ENCODE measurements at places on chromosomes 3 and 15.

DNA sequence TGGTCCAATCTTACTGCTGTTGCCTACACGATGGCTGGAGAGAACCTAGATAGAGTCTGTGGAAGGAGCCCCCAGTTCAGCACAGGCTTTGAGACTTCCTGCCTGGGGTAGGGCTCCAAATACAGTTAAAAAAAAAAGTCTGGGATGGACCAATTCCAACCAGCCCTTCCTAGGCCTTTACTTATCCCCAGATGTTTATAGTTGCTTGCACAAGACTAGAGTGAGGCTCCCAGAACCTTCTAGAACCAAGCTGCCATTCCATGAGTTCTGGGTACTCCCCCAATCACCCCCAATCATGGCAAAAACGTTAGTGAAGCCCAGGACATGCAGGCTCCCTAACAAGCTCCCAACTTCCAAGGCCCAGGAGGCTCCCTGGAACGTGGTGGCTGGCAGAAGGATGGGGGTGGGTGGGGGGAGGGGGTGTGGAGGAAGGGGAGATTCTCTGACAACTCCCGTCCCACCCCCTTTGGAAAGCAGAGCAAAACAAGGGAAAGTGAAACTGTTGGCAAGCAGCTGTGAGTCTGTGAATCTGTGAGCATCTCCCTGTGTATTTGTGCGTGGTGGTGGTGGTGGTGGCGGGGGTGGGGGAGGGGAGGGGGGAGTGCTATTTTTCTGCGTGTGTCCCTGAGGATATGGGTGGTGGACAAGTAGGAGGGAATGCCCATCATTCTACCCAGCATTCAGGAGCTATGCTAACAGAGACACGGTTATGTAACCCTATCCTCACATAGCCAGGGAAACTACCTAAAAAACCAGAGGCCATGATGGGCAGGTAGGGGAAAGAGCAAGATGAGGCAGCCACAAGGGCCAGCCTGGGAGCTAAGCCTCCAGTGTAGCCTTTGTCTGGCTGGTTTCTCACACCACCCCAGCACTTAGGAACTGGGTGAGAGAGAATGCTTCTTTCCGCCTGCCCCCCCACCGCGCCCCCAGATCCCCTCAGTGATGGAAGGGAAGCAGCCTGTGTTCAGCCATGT is 2.0 kb downstream of the MST1R start:
- DNase-seq = no peak

- DNase-seq = no peak
These were observed 9.8 kb upstream of the GMPPB start for GRCh38 chr3:49733551-49733950.

DNA sequence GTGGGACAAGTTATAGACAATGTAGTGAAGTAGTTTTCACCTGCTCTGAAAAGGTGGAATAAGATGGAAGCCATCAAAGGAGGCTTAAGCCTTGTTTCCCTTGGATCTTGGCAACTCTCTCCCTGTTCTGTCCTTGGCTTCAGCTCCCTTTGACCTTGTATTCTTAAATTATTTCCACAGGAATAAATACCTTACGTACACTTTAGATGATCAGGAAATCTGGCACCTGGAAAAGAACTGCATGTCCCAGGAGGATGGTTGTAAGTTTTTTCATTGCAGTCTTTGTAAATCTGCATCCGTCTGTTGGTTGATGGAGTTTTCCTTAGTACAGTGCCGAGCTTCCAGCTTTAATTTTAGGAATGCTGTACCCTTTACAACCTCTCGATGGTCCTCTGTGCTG is 11.8 kb downstream of the ST6GAL1 start:
- DNase-seq = no peak

- no peak for DNase-seq
These were observed 52.9 kb downstream of the PGBD4 start for GRCh38 chr15:34154725-34155204.

DNA sequence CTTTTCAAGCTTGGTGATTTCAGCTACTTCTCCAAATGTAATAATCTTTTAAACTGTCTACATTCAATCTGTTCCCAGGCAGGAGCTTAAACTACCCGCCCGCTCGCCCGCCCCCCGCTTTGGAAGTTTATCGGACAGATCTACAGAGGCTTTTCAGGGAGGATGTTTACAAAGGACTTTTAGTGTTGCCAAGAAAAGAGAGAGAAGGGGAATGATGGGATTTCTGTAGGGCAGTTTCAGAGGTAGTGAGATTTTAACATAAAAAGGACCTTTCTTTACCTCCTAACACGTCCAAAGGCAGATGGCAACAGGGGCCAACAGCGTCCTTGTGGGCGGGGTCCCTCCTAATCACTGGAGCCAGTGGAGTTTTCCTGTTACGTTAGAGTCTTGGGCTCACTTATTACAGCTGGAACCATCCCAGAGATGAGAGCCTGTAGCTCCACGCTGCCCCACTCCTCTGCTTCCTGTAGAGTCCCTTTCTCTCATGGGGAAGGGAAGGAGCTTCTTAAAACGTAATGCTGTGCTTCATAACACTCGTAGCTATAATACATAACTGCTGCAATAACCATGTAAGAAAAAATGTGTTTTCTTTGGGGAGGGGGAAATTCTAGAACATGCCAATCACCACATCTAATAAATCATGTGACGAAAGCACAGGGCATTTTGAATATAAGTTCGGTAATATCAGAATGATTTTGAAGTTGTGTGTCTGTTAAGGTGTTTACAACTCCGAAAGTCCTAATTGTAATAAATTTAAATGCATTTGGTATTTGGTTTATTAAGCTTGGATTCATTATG is 30.9 kb downstream of the HES1 start:
- DNase-seq = no peak

GRCh38 chr3:141407047-141407446 is 38.7 kb downstream of the ZBTB38 start:
- no peak for DNase-seq

DNA sequence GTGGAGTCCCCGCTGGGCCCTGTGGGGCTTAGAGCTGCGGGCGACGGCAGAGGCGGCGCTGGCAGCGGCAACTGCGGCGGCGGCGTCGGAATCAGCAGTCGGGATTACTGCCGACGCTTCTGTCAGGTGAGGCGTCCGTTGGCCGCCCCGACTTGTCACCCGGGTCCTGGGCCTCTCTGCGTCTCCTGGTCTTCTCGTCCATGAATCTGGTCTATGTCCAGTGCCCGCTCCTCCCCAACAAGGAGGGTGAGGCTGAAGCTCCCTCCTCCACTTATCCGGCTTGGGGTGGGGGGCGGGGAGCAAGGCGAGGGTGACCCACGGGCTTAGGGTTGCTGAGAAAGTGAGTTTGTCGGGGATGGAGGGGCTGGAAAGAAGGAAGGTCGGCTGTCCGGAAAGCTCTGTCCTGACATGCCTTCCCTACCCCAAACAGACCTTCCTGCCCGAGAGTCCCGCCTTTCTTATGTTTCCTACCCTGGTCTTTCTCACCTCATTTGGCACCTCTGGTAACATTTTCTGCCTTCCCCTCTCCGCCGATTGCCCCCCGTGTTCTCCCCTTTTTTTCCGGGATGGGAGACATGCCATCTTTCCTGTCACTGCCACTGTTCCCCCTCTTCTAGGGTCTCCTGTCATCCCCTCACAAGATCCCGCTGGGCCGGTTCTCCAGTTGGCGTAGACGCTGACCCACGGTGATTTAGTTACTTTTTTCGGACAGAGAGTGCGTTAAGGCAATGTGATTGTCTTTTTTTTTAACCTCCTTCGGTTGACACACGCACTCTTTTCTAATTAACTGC is 520 bp downstream of the ZNF654 start:
- DNase-seq = no peak

GRCh38 chr3:32899265-32899664 is 52.2 kb upstream of the CCR4 start:
- no peak for DNase-seq

DNA sequence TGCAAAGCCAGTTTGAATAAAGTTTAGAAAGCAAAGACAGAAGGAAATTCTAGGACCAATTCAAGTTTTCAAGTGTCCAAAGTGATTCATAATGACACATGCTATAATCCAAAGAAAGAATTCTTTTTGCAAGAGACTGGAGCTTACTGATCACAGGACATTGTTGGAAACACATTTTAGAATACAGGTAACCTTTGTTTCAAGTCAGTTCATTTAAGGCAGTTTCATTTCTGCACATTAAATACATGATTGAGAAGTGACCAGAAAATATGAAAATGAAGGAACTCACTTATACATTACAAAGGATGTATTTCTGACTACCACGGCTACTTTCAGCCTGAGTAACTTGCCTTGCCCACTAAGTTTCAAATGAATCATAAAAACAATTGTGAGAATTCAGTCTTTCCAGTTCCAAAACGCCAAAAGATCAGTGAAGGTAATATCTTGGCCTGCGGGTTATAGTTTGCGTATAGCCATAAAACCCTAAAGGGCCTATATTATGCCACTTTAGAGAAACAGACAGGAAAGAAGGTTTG is 48.7 kb downstream of the PRICKLE2 start:
- no peak for DNase-seq

GRCh38 chr3:37701734-37702433 is 159.8 kb upstream of the CTDSPL start:
- DNase-seq = no peak

GRCh38 chr3:197545571-197545970 is 10.2 kb downstream of the BDH1 start:
- no peak for DNase-seq

- no peak for DNase-seq
These were observed at the start of gene AHSG for GRCh38 chr3:186612721-186613636. Gene AHSG, plus strand, starts transcription at chr3:186613060. Its CDS starts 82 bp downstream, at chr3:186613142.

GRCh38 chr3:112395896-112396290 is 62.9 kb downstream of the CD200 start:
- DNase-seq = no peak

- DNase-seq = no peak
These were observed 33.2 kb upstream of the IQSEC1 start for GRCh38 chr3:13106308-13107001.

GRCh38 chr3:52429779-52430415 is 15.0 kb downstream of the SEMA3G start:
- DNase-seq = no peak

- DNase-seq = no peak
These were observed 179.9 kb downstream of the PLOD2 start for GRCh38 chr3:145981056-145981455.

- DNase-seq = no peak
These were observed 419.9 kb downstream of the NR2F2 start for GRCh38 chr15:96750361-96750760.

- no peak for DNase-seq
These were observed 33.9 kb downstream of the PFN2 start for GRCh38 chr3:149936812-149937230.

- DNase-seq = no peak
These were observed 14.6 kb downstream of the IVD start for GRCh38 chr15:40420071-40420713.

DNA sequence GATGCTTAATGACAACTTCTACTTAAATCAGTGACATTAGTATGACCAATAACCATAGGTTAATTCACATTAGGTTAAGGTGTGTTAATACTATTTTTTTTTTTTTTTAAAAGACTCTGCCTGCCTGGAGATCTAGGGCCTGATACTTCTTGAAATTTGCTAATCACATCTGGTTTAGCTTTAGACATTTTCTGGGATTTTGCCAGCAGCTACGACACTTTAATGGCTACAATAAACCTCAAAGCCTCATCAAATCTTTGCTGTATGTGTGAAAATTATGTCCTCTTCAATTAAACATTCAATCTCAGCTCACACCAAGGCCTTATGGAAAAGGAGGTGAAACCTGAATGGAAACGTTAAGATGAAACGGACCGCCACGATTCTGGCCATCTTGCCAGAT is 167.9 kb downstream of the GREM1 start:
- DNase-seq = no peak

DNA sequence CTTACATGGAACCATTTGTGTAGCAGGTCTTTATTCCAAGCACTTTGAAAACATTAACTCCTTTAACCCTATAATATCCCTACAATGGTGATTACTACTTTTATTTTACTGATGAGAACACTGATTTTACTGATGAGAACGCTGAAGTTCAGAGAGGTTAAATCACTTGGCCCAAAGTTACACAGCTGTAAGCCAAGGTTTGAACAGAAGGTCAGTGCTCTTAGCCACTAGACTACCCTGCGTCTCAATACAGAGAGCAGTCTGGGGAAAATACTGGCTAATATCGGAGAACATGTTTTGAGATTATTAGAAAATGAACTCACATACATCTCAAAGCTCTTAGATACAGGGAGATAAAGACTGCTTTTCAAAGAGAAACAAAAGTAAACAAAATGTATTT is 827.2 kb downstream of the FHIT start:
- DNase-seq = no peak

DNA sequence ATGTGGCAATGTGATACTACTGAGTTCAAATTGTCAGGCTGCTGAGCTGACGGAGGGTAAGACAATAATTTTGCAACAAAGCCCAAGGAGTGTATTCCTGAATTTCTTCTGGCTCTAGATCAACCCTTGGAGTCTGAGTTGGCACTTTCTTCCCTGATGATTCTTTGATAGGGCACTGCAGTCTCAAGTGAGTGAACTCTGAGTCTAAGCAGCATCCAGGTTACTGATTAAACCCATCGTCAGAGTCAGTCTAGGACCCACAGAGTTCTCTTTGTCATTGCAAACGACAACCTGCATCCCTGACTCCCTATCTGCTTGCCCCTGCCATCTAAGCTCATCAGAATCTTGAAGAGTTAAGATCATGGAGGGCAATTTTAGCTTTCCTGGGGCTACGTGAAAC is 58.6 kb downstream of the MME start:
- DNase-seq = no peak

DNA sequence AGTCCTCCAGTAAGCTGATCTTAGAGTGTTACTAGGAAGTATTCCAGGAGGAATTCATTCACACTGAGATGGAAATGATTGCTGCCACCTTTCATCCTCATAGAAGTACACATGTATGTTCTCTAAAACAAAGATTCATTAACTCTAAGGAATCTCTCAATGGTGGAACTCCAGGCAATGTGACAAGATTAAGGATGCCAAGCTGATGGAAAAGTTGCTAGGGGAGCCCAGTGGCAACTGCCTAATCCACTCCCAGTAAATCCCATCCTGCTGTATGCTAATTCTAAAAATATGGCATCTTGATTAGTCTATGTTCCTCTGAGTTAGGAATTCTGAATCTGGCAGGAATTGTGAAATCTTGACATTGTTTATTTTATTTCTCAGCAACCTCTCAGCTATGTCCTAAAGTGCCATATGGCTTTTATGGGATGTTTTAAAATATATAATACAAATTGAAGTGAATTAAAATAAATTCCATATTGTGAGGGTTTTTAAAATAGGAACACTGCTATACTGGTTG is 210.0 kb upstream of the TRIM42 start:
- DNase-seq = no peak

DNA sequence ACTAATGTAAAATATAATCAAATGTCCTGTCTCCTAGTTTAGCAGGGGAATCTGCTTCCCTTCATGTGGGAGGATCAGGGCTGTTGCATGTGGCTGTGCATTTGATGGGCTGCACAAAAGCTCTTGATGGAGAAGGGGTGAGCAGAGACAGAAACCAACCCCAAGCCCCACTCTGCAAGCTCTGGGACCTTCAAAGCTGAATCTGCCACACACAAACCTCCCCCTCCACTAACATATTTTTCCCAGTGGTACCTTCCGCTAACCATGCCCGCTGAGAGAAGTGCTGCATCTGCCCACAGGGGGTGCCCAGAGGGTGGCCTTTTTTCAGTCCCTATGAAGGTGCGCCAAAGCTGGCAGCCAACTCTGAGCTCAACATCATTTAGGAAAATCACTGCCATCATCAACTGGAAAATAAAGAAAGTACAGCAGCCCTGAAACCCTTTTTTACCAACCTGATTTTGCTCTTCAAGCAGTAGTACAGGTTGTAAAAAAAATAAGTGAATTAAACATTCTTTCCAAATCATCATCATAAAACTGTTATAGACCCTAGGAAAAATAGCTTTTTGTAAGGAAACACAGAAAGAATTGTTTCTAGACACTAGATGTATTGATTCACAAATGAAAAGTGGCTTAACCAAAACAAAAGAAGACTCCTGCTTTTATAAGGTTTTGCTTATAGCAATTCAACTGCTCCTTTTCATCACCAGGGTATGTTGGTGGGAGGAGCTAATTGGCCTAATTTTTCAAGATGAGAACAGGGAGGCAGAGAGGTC is 97.0 kb downstream of the HHLA2 start:
- no peak for DNase-seq
